ENCODE measurements at places on chromosomes 5 and 9.

GRCh38 chr9:94933511-94933828 lies 207.0 kb downstream of the AOPEP start:
- no peak for DNase-seq

- no peak for DNase-seq
Observed at GRCh38 chr9:121266906-121267650, 884 bp upstream of the GSN start.

DNA sequence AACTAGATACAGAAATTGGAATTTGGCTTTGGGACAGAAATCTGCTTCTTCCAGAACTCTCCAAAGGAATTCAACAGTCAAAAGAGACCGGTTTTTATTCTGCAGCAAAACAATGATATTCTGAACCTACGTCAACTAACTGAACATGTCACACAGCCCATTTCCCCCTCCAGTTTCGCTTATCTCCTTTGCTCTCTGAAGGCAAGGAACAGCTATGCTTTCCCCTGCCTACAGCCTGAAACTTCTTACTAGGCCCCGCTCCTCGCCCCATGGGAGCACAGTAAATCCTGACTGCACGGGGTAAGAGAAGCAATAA lies 488 bp downstream of the SKIC3 start:
- no peak for DNase-seq

DNA sequence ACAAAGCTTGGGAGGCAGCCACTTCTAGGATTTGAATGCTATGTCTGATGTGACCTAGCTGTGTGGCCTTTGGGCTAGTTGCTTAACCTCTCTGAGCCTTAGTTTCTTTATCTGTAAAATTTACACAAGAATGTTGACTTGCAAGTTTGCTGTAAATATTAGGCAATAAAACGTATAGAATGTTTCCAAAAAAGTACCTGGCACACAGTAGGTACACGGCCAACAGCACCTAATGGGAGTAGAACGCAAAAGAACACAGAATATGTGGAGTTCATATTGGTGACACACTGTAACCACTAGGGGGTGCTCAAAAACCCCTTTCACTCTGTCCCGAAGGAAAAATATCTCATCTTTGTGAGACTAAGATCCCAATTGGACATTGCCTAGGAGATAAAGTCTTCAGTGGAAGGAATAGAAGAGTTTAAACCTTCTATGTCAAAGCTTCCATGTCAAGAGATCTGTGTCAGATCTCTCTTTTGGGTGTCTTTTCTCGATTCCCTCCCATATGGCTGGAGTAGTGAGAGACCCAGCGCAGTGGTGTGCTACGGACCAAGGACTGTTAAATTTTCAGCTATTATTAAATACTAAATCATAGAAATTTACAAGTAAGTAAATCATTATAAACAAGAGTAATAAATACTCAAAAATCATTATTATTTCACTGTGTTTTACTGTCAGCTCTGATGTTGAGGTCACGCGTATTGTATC lies 145.4 kb upstream of the RAD23B start:
- no peak for DNase-seq

DNA sequence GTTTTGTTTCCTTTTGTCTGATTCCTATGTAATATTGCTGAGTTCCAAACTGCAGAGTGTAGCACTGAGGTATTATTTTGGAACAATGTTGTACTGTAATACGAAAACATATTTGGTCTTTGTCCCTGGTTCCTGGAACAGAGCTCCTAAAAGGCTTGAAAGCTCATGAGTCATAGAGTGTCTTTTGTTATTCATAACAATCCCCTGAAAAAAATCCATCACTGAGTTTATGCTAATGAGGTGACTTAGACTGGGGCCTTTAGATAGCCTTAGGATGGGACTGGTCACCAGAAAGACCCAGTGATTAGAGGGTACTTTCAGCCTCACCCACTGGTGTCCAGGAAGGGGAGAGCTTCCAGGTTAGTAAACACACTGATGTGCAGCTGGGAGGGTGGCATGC lies 132.7 kb upstream of the POU5F2 start:
- DNase-seq, result no peak

DNA sequence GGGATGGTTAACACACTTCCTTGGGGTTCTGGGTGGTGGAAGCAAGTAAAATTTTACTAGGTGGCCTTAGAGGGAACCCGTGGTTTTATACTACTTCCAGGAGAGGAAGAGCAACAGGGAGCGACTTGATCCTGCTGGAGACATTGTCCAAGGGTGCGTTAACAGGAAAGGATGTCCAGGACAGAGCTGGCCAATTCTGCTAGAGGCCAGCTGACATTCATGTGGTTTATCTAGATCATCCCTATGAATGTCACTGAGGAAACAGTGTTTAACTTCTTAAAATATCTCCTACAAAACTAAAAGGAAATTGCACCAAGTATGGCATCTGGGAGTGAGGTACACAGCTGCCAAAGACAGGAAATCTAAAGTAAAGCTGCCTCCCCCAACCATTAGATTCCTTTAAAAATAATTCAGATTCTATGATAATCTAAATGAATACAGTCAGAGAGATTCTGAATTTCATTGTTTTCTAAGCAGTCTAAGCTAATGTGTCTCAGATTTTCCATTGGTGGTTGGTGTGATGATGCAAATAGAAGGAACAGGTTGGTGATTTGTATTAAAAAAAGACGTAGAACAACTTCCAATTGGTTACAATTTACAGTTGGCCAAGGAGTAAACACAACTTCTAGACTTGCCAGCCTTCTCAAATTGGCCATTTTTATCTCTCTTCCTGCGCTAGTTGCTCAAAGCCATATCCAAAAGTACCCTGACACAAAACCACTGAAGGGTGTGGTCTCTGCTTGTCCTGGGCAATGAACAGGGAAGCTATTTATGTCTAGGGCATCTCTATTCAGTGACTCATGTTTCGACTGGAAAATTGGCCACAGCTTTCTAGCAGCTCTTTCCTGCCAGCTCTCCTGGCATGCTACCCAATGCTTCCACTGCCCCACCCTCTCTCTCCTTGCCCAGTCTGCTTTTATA lies 574.7 kb upstream of the MEF2C start:
- DNase-seq, result no peak

DNA sequence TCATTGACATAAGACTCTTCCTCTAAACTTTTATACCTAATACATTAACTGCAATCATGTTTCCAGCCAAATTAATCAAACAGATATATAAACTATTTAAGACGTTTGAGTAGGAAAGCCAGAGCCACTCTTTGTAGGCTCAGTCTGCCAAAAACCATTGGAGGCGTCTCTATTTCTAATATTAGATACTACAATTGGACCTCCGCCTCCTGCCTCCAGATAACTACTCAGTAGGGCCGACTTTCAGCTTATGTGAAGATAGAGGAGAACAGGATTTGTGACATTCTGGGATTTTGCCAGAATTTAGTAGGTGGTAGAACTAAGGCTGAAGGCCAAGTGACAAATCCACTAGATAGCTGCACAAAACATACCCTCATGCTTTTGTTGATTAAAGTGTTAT lies 463.0 kb downstream of the CETN3 start:
- DNase-seq, result no peak

- no peak for DNase-seq
Observed at GRCh38 chr9:100204796-100205195, 105.8 kb downstream of the INVS start.

- no peak for DNase-seq
Observed at GRCh38 chr5:116626945-116627679, 52.5 kb upstream of the SEMA6A start.

Data from left colon (tissue), 2 donors.